ENCODE measurements at places on chromosomes 13 and 19.
A peak's percentile ranks its signal among the peaks of the same experiment; 100 is the strongest.

DNA sequence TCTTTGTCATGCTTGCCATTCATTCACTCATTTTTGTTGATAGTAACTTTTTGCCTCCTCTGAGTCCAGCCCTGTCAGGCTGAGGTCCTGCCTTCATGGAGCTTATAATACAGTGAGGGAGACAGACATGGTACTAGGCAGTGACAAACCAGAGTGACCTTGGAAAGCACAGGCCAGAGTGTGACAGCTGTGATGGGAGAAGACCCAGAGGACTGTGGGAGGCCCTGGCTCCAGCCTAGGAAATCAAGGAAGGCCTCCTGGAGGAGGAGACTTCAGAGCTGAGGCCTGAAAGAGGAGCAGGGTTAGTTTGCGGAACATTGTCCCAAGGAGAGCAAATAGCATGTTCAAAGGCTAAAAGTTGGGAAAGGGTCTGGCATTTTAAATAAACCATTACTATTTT is 20.5 kb downstream of the PAK4 start:
- no peak for DNase-seq

DNA sequence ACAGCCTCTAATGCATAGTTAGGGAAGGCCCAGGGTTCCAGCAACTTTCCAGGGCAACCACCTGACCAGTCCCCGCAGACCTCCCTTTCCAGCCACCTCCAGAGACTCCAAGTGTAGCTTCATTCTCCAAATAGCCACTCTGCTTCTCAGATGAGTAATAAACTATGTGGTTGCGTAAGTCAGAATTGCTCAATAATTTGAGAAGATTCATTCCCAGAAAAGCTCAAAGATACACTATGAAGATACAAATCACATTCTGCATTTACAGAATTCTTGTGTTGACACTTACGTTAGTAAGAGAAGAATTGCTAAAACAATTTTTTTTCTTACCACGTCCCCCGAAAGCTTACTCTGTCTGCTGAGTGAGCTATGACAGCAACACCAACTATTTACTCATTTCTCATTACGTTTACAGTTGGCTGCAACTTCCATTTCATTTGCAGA is 8.2 kb upstream of the LATS2 start:
- DNase-seq: no peak

- DNase-seq: no peak
Measured at GRCh38 chr19:33110137-33110910, 21.6 kb upstream of the WDR88 start.

- DNase-seq: no peak
Measured at GRCh38 chr13:46683676-46684260, 113.2 kb downstream of the ESD start.

DNA sequence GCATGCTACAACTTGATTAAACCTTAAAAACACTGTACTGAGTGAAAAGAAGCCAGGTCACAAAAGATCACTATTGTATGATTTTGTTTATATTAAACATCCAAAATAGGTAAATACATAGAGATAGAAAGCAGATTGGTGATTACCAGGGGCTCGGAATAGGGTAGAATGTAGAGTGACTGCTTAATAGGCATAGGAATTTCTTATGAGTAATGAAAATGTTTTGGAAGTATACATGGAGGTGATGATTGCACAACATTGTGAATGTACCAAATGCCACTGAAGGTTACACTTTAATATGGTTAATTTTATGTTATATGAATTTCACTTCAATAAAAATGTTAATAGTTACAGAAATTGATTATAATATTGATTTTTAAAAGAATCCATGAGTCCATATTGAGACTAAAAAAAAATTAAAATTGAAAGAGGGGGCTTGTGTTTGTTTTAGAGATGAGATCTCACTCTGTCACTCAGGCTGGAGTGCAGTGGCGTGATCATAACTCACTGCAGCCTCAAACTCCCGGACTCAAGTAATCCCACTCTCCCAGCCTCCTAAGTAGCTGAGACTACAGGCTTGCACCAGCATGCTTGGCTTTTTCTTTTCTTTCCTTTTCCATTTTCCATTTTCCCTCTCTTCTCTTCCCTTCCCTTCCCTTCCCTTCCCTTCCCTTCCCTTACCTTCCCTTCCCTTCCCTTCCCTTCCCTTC is 85.1 kb downstream of the FNDC3A start:
- DNase-seq: no peak

GRCh38 chr19:19488875-19489690 is 26.3 kb downstream of the TSSK6 start:
- peak; percentile 57 for DNase-seq

DNA sequence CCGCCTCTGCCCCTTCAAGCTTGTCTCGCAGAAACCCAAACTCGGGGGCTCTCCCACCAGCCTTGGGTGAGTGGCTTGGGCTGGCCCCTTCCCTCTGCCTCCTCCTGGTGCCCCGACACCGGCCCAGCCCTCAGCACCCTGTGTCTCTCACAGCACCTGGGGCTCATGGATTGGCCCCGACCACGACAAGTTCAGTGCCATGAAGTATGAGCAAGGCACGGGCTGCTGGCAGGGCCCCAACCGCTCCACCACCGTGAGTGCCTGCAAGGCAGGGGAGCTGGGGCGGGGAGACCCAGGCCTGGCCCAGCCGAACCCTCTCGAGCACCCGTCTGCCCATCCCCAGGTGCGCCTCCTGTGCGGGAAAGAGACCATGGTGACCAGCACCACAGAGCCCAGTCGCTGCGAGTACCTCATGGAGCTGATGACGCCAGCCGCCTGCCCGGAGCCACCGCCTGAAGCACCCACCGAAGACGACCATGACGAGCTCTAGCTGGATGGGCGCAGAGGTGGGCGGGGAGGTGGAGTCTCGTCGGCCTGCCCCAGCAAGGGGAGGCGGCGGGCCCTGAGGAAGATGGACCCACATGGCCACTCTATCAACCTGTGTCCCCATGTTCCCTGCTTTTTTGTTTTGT is 13.6 kb downstream of the PRKCSH start:
- no peak for DNase-seq

DNA sequence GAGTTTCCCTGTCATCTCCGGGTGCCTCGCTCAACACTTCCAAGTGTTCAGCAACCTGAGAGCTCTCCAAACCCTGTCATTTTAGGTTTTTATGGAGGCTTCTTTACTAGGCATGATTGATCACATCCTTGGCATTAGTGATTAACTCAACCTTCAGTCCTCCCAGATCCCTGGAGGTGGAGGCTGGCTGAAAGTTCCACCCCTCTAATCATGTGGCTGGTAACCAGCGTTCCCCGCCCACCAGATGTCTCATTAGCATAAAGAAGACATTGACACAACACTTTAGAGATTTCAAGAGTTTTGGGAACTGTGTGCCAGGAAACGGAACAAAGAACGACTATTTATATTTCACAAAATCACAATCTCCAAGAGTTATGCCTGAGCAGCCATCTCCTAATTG is 71.1 kb upstream of the RGCC start:
- DNase-seq: no peak

GRCh38 chr13:66509175-66509574 is 721.0 kb downstream of the PCDH9 start:
- no peak for DNase-seq

DNA sequence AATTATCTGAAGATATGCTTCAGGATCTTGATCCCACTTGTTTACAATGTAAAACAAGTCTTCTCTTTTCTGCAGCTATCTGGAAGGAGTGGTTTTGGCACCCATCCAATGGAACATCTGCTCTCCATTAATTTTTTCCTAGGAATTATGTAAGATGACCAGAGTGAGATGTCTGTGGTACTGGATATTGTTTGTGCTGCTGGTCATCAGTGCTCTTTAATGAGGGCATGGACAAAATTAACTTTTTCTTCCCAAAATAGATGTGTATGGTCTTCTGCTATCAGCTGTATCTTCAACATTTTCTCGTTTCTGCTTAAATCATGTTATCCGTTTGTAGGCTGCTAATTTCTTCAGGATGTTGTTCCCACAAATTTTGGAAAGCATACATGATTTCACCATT is 415.4 kb upstream of the KLHL1 start:
- DNase-seq: no peak

- no peak for DNase-seq
Measured at GRCh38 chr13:39575641-39576238, 27.3 kb downstream of the LHFPL6 start.

GRCh38 chr13:36778083-36778671 is 40.8 kb upstream of the RFXAP start:
- DNase-seq: no peak

GRCh38 chr13:83810136-83810535 is 72.1 kb downstream of the SLITRK1 start:
- no peak for DNase-seq

- no peak for DNase-seq
Measured at GRCh38 chr13:113836768-113837559, 26.9 kb downstream of the GAS6 start.

GRCh38 chr19:39382991-39383828 is 7.7 kb downstream of the PAF1 start:
- no peak for DNase-seq

GRCh38 chr13:45702088-45702487 is at the start of gene CBY2:
Gene CBY2, plus strand, starts transcription at chr13:45702320. Its CDS starts 71 bp downstream, at chr13:45702391.
- DNase-seq: no peak

- no peak for DNase-seq
Measured at GRCh38 chr13:24288870-24289269, 20.5 kb upstream of the C1QTNF9 start.

GRCh38 chr13:44180876-44181536 is 192.6 kb upstream of the SERP2 start:
- no peak for DNase-seq

GRCh38 chr19:6862673-6863078 is 24.7 kb upstream of the ADGRE1 start:
- peak; percentile 81 for DNase-seq

- DNase-seq: no peak
Measured at GRCh38 chr19:7069904-7070226, 362 bp downstream of the ZNF557 start.

GRCh38 chr19:41918653-41919244 is 9.5 kb downstream of the ERFL start:
- no peak for DNase-seq

DNA sequence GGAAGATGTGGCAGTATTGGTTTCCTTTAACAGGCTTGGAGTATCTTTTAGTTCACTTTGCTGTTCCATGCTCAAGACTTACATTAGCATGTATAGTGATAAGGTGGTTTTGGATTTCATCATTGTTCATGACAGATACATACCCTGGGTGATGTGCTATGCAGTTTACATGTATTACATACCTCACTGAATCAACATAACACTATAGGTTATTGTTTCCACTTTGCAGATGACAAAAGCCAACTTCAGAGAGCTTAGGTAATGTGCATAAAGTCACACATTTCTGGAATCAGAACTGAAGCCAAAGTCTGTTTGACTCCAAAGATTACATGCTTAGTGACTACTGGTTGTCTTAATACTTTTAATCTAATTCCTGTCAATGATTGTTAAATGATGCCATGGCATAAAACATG is 7.1 kb downstream of the COMMD6 start:
- DNase-seq: no peak

- peak; percentile 73 for DNase-seq
Measured at GRCh38 chr19:45469945-45470761, 2.4 kb downstream of the FOSB start.

- no peak for DNase-seq
Measured at GRCh38 chr13:73245246-73245645, 186.4 kb downstream of the KLF5 start.

- no peak for DNase-seq
Measured at GRCh38 chr13:58855283-58855682, 1223.7 kb downstream of the PCDH17 start.

DNA sequence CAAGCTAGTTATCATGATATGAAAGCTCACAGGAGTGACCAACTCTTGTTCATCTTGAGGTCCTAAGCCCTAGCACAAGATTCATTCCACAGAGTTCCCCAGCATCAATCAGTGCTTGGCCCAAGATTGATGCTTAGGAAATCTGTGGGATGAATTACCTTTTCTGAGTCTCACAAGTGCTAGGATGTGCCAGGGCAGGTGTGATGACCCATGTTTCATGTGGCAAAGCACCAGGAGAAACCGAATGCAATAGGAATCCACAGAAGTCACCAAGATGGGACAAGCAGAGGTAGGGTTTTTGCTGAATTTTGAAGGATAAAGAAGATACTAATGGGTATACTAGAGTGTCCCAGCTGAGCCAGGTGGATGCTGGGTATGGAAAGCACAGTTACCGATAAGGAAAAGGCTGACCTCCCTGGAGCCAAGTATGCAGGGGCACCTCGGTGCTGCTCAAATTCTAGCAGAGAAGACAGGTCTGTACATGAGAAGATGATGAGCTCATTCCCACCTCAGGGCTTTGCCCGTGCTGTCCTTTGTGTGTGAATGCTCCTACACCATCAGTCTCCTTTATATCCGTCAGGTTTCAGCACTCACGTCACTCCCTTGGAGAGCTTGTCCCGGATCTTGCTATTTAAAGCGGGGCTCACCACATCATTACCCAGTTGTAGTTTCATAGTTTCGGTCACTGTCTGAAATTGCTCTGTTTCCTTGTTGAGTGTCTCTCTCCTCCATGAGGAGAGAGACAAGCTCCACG is 168.9 kb upstream of the TSC22D1 start:
- no peak for DNase-seq

GRCh38 chr19:34881982-34882381 is 44.7 kb upstream of the ZNF30 start:
- no peak for DNase-seq

GRCh38 chr13:75316427-75316826 is 165.5 kb downstream of the TBC1D4 start:
- no peak for DNase-seq

DNA sequence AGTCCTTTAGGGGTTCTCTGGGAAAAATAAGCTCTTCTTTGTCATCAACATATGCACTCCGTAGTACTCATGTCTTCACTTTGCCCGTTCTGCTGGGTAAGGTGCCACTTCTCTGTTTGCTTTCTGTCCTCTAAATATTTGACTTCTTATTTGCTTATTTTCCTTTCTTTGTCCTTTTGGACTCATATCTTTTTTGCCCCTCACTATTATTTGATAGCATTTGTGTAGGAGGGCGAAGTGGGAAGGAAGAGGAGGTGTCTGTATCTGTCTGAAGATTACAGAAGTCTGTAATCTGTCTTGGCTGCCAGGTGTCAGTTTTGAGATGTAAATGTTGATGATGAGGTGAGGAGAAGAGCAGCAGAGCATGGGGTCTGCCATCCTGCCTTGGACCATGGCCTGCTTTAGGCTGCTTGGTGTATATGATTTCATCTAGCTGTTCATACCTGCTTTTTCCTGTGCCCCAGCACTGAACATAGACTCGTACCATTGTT is 30.8 kb downstream of the USPL1 start:
- no peak for DNase-seq

GRCh38 chr19:48656840-48657474 is 11.0 kb upstream of the CA11 start:
- no peak for DNase-seq

DNA sequence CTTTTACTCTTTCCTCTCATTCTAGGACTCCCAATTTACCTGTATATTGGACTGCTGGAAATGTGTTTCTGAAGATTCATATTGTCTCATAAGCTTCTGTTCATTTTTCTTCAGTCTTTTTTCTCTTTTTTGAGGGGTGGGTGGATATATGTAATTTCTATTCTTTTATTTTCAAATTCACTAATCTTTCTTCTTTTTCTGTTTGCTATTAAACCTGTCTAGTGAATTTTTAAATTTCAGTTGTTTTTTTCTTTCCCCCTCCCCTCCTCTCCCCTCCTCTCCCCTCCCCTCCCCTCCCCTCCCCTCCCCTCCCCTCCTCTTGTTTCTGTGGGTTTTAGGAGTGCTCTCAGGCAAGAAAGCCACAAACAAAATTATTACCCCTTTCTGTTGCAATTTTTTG is 16.9 kb upstream of the ZNF527 start:
- no peak for DNase-seq

GRCh38 chr13:33548069-33548468 is 262.5 kb upstream of the STARD13 start:
- DNase-seq: peak; percentile 59

Measured in naive B cell (primary cell).